ENCODE measurements at places on chromosomes 12 and 14.

- ATAC-seq: no peak
These were observed 295.7 kb upstream of the RTL1 start for GRCh38 chr14:101199028-101199770.

DNA sequence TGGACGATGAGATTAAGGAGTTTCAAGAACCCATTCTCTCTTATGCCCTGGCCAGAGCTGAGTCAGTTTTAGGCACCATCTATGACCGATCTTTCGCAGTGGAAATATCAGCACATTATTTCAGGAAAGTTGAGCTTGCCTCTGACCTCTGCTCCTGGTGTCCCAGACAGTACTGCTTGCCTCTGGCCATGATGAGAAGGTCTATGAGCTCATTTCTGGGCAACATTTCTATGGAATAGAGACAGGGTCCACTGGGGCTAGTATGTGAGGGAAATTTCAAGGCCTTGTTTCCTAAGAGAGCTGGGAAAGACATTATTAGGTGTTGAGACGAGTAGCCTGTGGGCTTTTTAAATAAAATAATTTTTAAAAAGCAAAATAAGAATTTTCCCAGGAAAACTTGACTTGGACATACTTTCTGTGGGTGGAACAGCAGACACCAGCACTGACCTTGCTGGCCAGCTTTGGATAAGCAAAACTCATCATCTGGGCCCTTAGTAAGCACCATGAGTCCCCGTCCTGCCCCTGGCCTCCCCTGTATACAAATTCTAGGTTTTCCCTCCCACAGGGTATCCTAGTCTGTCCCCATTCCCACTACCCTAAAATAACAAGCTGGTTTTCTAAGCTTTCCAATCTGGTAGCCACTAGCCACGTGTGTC is 43.4 kb downstream of the DIO2 start:
- peak; percentile 57 for ATAC-seq

DNA sequence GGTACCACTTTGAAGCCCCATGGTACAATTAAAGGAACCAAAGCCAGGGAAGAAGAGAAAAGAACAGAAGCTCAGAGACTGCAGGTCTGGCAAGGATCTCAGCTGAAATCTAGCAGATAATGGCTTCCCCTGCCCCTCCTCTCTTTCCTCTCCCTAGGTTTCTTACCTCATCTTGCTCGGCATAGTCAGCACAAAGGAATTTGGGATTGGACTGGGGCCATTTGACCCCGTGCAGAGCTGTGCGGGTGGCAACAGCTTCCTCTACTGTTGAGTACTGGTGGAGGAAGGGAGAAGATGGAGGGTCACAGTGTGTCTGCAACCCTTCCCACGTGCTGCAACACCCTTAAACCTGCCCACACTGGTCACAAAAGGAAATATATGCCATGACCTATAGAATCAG is 4.7 kb upstream of the CDH24 start:
- ATAC-seq: peak; percentile 68

DNA sequence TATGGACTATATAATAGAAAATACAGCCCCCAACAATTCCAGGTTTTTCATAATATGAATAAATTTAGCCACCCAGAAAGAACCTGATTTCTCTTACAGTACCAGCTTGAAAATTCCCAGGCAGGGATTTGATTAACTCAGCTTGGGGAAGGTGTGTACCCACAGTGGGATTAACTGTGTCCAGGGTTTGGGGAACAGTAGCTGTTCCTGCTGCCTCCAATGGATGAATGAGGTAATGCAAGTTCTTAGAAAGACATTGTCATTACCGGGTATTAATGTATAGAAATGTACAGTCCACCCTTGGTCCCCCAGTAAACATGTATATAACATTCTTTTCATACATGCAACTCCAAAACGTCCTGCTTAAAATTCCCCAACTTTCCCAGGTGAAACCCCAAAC is 115.6 kb downstream of the LRIG3 start:
- no peak for ATAC-seq

- no peak for ATAC-seq
These were observed 4.4 kb upstream of the TDRD9 start for GRCh38 chr14:103923863-103924262.

GRCh38 chr12:102232446-102232845 is 34.8 kb upstream of the PMCH start:
- peak; percentile 62 for ATAC-seq

DNA sequence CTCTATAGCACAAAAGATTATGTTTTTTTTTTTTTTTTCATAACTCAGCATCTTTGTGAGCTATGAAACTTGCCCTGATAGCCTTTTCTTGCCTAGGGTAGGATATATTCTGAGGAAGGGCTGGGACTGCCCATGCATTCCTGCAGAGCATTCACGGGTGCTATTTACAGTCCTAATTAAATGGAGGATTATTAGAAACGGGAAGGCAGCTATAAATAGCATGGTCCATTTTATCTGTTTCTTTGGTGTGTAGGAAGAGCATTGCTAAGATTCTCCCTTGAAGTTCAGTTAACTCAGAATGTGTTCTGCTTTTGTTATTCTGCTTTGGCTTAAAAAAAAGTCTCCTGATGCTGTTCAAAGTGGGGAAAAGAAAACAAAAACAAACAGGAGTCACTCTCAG is 630.9 kb downstream of the DIO2 start:
- no peak for ATAC-seq

All from gastroesophageal sphincter (tissue), 4 donors.